ENCODE measurements at places on chromosomes 3 and 15. TPM values are rescaled to one million over a fixed set of nuclear protein-coding genes. Genes with fewer than 3 reads are reported as not detected.
A peak's percentile ranks its signal among the peaks of the same experiment; 100 is the strongest.

DUOX2 gene
- 0.03 TPM for polyA plus RNA-seq

DNA sequence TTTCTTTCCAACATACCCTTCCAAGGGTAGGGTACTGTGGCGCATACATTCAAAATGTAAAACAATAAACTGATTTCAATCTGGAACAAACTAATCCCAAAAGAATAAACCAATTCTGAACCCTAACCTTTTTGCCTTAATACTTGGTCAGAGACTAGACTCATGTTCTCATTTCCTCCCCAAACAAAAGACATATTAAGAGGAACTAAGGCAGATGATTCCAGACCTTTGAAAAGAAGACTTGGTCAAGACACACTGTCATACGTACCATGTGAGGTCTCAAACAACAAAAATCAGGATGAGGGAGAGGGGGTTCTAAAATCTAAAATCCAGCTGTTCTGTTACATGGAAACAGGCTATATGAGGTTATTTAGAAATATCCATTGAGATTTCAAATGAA, 102.1 kb downstream of the RFTN1 start:
- no peak for DNase-seq

- DNase-seq = no peak
Measured at GRCh38 chr3:71891483-71891882, 106.5 kb upstream of the PROK2 start.

DNA sequence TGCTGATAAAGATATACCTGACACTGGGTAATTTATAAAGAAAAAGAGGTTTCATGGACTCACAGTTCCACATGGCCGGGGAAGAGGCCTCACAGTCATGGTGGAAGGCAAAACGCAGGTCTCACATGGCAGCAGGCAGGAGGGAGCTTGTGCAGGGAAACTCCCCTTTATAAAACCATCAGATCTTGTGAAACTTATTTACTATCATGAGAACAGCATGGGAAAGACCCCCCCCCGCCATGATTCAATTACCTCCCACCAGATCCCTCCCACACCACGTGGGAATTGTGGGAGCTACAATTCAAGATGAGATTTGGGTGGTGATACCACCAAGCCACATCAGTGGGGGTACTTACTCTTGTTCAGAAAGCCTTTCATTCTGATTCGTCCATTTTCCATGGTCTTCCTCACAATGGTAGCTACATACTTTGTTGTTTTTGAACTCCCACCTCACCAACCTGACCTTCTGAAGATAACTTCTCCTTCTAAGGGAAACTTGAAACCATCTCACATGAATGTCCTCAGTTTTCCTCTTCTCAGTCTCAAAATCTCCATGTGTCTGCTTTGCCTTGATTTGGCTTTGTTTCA, 275.6 kb upstream of the PROK2 start:
- no peak for DNase-seq

ROPN1B gene
- polyA plus RNA-seq = 2.0 TPM

APOD gene
- 101 TPM for polyA plus RNA-seq

DNA sequence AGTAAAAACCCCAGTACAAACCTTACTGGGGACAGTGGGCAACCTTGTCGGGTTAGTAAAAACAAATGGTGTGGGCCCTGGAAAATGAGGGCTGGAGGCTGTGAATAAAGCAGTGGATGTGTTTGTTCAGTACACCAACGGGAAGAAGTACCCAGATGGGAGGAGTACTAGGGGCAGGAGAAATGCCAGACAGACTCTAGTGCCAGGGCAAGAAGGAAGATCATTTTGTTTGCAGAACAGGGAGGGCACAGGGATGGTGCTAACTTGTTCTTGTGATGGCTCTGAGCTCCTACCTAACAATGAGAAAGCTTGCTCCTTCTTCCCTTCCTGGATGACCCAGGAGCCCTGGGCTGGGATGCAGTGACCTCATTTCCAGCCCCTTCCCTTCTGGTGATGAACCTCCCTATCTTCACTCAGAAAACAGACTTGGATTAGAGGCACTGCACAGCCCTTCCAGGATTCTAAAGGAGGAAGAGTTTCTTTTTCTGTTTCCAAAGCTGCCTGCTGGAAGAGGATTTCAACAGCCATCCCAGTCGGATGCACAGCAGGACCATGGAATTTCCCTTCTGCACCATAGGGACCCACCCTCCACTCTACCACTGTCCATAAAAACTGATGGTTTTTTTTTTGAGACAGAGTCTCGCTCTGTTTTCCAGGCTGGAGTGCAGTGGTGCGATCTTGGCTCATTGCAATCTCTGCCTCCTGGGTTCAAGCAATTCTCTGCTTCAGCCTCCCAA, 6.1 kb downstream of the RASSF1 start:
- DNase-seq = no peak

- DNase-seq = no peak
Measured at GRCh38 chr3:177893331-177893730, 642.9 kb upstream of the KCNMB2 start.

GRCh38 chr3:48219543-48219942, 3.8 kb upstream of the CAMP start:
- DNase-seq = no peak

CTXN2 gene
- polyA plus RNA-seq = not detected

- no peak for DNase-seq
Measured at GRCh38 chr3:160780245-160780644, 24.2 kb downstream of the PPM1L start.

- DNase-seq = no peak
Measured at GRCh38 chr3:195540027-195540426, 3.1 kb downstream of the PPP1R2 start.

- peak; percentile 94 for DNase-seq
Measured at GRCh38 chr3:31981206-31982181, at the start of the genes OSBPL10 and ZNF860. TSS of gene OSBPL10 (minus strand) at chr3:31981262. CDS start at chr3:31981179, 83 bp downstream. TSS of gene ZNF860 (plus strand) at chr3:31981750. CDS start at chr3:31989080, 7,330 bp downstream.

SCAMP5 gene
- polyA plus RNA-seq = 0.91 TPM

SAXO2 gene
- polyA plus RNA-seq = 1.6 TPM

DNA sequence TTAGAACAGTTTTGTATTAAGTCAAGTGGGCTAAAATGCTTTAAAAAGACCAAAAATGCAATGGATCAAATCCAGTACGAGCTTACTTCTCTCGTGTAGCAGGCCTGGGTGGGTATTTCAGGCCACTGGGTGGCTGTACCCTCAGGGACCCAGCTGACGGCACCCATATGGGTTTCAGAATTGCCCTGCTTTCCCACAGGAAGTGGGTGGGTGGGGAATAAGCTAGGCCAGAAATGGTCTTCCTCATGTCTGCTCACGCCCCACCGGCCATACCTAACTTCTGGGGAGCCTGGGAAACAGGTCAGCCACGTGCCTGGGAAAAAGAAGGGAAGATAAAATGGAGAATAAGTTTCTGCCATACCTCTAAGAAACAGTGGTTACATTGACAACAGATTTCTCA, 20.3 kb downstream of the GPR160 start:
- no peak for DNase-seq

DNA sequence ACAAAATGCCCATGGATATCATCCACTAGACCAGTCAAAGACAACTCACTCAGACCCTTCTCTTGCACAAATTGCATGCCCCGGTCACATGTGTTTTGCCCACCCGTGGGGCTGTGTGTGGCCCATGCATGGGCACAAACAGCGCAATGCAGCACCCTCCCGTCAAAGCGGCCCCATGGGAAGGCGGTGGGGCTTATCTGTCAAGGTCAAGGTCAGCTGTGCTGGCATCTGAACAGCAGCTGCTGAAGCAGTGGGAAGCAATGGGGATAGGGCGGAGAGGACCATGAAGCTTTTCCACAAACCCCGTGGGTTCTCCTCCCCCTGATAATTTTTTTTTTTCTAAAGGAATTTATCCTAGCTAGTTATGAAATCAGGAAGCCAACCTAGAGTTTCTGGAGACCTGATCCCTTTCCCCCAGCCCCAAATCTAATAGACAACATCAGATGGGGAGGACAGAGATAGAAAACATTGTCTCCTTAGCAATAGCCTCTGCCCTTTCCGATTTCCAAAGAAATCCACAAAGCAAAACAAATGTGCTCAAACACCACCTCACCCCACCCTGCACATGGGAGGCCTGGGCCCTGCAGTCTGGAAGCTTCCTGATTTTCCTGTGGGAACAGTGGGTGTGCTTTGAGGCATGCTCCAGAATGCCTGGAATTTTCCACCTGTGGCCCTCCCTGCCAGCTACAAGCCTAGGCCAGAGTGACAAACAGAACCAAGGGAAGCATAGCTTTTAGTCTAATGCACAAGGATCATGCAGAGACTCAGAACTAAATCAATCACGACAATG, 84.4 kb downstream of the BDH1 start:
- DNase-seq = no peak

- DNase-seq = no peak
Measured at GRCh38 chr15:26943866-26944265, 27.1 kb upstream of the GABRG3 start.

- no peak for DNase-seq
Measured at GRCh38 chr3:116914004-116914403, 204.4 kb downstream of the TUSC7 start.

DNA sequence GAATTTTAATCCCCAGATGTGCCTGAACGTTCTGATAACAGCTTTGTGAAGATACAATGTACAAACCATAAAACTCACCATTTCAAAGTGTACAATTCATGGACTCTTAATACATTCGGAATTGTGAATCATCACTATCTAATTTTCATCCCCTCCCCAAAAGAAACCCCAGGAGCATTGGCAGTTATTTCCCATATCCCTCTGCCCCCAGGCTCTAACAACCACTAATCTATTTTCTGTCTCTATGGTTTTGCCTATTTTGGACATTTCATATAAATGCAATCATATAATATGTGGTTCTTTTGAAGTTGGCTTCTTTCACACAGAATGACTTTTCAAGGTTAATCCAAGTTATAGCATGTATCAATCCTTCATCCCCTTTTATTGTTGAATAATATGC, 25.3 kb downstream of the PRICKLE2 start:
- no peak for DNase-seq

DNA sequence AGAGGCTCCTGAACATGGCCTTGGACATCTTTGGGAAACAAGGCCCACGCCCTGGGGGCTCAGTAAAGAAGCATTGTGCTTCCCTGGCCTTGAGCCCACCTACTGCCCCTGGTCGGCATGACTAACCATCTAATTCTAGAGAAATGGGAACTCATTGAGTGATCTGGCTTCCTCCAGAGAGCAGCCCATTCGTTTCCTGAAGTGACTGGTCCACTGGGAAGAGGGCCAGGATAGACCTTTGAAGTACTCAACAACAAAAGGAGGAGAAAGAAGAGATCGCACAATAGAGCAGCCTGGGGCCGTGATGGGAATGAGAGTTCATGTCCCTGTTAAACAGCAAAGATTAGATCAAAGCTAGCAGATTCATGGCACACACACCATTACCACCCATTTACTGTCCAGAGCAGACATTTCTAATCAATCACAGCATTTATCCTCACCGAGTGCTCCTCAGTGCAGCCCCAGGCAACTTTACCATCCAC, 514.4 kb upstream of the PROK2 start:
- no peak for DNase-seq

- no peak for DNase-seq
Measured at GRCh38 chr3:156433910-156434309, 121.0 kb downstream of the SSR3 start.

ONECUT1 gene
- not detected for polyA plus RNA-seq

LRRC31 gene
- not detected for polyA plus RNA-seq

DNA sequence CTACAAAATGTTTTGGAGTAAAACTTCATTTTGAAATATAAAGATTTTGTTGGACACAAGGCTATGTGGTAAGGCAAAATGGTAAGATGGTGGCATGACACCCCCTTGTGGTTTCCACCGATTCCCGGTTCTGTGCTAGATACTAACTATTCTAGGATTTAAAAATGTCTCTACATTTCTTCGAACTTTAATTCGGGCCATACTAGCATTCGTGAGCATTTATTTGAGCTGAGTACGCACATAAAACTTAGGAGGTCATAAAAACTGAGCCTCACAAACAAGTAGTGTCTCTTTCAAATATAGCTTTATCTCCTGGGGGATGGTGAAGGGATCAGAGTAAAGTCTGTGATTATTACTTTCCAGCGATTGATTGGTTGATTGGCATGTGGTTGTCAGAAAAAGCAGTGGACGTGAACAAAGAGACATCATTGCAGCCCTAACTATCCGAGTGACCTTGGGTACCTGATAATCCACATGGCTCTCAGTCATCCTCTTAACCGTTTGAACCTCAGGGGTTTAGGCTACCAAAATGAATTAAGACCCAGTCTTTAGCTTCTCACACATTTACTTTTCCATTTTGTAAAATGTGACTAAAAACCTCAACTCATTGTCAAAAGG, 1.1 kb upstream of the ZNF639 start:
- DNase-seq = no peak
